ENCODE measurements at places on chromosomes 4 and X.

- DNase-seq: no peak
These were observed 63.1 kb upstream of the GRPR start for GRCh38 chrX:16060252-16060651.

GRCh38 chr4:152929888-152930287, 6.2 kb upstream of the FHDC1 start:
- DNase-seq: no peak

DNA sequence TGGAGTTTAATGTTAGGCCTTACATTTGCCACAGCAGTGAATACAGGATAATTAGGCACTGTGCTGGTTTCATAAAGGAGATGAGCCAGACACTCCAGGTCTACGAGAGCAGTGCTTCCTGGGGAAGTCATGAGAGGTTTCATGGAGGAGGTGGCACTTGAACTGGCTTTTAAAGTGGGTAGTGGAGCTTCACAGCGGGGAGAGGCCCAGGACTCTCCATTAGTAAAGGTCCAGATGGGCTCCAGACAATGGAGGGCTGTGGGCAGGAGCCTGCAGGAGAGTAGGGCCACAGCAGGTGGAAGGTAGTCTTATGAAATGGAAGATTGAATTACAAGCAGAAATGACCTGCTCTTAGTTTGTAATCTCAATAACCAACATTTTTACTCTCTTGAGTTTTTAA, 29.0 kb downstream of the CLDN22 start:
- no peak for DNase-seq

GRCh38 chr4:152545088-152545487, 9.2 kb upstream of the FBXW7 start:
- DNase-seq: no peak

DNA sequence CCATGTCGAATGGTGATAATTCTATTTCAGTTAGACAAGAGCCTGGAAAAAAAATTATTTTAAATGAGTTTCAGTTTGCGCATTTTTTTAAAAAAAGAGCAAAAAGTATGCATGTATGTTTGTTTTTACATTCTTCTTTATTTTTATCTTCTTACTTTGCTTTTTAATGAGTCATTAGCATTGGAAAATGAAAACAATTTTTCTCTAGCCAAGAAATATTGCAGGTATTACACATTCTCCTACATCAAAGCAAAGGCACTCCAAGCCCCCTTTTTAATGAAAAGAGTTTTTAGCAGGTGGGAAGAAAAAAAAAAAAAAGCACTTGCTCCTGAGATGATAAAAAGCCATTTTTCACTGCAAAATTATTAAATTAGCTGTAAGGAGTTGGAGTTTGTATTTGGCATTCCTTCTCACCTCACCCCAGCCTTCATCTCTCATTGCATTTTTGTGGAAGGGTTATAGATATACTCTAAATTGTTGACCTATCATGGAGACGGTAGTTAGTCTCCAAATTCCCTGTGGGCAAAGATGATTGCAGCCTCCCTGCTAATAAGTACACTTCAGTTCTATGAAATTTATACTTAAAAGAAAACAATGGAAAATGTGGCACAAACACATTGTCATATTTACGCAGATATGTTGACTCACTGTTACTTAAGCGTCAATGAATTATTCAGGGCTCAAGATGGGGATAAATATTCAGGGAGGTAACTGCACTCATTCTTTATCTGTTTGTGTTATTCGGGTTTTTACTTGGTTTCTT, 43.8 kb downstream of the PALLD start:
- no peak for DNase-seq

GRCh38 chr4:23484689-23485088, 405.2 kb downstream of the PPARGC1A start:
- DNase-seq: no peak

GRCh38 chrX:106397788-106398538, 213.8 kb upstream of the RADX start:
- DNase-seq: no peak

DNA sequence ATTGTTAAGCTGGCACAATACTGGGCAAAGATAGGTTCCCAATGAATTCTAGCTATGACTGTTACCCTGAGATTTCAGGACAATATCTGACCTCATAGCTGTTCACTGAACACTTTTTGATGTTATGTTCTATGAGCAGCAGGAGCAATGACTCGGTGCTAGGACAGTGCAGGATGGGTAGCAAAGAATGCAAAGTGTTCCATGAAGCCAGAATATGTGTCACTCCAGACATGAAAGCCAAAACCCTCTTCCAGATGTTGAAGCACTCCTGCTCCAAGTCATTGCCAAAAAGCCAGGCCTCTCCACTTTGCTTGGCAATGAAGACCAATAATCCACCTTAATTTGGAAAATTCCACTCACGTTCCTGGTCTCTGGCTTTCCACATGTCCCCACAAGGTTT, 300.9 kb upstream of the CPEB2 start:
- no peak for DNase-seq

DNA sequence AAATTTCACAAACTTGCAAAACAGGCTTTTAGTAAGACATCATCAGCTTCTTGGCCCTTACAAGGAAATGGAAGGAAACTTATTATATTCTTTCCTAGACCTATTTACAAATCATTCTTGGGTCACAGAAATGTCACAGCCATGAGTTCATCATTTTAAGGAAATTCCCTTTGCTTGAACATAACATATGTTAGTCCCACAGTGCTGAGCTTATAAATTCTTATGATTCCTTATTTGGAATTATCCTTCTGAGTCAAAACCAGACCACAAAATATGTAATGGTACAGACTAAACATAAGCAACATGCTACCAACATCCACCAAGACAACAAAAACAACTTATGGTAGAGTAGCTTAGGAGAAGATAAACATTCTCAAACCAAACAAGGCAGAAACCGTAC, 236.9 kb upstream of the CTSO start:
- no peak for DNase-seq

- DNase-seq: no peak
These were observed 8.1 kb downstream of the SCARB2 start for GRCh38 chr4:76205476-76205875.

DNA sequence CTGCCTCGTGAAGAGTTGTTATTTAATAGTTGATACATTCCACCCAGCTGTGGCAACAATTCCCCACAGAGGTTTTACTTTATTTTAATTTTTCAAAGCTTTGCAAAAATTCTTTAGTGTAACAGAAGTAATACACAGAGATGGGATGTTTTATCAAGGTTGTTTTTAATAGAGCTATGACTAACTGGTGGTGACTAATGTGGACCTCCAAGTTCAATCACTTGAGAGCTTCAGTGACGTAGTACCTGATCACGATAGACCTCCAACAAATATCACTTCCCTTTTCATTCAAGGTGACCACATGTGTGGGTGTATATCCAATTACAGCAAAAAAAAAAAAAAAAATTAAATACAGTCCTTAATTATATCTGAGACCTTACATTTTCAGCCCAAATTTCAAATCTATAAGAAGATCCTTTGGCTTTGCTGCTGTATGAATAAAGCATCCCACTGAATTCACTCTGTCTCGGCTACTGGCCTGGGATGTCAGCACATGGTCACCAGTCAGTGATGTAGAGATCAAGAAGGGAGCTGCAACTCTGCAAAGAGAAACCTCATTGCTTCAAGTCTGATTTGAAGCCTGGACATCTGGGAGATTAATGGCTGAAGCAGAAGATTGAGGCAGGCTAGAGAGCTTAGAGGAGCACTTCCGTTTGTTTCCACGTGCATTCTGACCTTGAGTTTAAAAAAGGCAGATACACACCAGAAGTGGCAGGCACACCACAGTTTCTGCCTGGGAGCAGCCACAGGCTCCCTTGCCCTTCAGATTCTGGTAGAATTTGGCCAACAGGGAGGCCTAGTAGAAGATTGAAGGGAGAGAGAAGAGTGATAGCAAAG, 345.9 kb upstream of the NOCT start:
- no peak for DNase-seq

DNA sequence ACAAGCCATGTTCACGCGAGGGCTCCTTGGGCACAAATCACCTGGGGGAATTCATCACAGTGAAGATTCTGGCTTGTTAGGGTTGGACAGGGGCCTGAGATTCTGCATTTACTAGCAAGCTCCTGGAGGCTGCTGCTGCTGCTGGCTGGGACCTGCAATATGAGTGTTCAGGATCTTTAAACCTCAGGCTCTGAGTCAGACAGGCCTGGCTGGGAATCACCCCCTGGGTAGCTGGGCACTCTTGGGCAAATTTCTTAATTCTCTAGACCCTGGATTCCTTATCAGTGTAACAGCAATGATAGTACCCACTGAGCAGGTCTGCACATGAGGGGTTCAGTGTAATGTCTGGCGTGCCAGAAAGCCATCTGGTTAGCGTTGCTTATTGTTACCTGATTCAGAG, 101.5 kb downstream of the DHX15 start:
- DNase-seq: no peak

- DNase-seq: no peak
These were observed 140.3 kb upstream of the SMAD1 start for GRCh38 chr4:145341381-145341780.

DNA sequence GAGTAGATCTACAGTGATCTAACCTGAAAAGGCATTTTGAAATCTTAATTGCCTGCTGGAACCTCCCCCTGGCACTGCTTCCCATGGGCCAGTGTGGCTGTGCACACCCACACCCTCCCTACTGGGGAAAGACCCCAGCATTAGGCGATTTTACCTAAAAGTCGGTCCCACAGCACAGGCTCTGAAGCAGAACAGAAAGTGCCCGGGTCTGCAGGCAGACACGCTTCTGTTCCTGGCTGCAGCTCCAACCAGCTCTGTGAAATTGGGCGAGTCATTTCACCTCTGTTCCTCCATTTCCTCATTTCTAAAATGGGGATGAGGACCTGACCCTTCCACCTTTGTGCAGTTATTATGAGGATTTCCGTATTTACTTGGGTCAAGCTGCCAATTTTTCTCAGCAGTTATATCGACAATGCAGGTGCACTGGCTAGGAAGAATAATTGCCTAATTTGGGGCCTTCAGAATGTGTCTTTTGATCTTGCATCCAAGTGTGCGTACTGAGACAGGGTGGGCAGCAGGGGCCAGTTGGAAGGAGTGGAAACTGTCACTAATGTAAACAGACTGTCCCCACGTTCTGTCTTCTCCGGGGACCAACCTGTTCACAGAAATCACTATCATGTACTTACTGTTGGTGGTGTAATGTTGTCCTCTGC, 7.1 kb downstream of the KLF3 start:
- DNase-seq: no peak

- DNase-seq: peak; percentile 39
These were observed 71.4 kb downstream of the RTL5 start for GRCh38 chrX:72060196-72060920.

GRCh38 chrX:15913146-15913545, 58.5 kb upstream of the AP1S2 start:
- no peak for DNase-seq

DNA sequence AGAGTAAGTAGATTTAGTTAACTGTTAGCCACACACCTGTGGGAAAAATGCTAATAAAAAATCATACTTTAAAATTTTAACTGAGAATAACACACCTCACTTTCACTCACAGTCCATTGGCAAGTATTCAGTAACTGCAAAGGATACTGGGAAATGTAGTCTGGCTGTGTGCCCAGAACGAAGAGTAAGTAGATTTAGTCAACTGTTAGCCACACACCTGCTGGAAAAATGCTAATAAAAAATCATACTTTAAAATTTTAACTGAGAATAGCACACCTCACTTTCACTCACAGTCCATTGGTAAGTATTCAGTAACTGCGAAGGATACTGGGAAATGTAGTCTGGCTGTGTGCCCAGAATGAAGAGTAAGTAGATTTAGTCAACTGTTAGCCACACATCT, 178.4 kb upstream of the NWD2 start:
- DNase-seq: no peak

- DNase-seq: no peak
These were observed 3.1 kb upstream of the BCORL1 start for GRCh38 chrX:129979207-129979920.

- no peak for DNase-seq
These were observed 27.5 kb upstream of the PLS3 start for GRCh38 chrX:115533485-115533884.

DNA sequence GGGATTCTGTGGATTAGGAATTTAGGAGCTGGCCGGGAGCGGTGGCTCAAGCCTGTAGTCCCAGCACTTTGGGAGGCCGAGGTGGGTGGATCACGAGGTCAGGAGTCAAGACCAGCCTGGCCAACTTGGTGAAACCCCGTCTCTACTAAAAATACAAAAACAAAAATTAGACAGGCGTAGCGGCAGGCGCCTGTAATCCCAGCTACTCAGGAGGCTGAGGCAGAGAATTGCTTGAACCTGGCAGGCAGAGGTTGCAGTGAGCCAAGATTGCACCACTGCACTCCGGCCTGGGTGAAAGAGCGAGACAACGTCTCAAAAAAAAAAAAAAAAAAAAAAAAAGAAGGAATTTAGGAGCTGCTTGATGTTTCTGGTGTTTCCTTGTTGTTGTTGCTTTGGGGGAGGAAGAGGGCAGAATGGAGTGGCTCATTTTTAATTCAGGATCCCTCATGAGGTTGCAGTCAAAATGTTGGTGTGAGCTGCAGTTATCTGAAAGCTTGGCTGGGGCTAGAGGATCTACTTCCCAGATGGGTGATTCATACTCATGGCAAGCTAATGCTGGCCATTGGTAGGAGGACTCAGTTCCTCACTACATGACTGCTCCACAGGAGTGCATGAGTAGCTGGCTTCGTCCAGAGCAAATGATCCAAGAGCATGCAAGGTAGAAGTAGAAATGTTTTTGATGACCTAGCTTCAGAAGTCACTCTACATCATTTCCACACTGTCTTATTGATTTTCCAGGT, 26.5 kb upstream of the JADE1 start:
- no peak for DNase-seq

DNA sequence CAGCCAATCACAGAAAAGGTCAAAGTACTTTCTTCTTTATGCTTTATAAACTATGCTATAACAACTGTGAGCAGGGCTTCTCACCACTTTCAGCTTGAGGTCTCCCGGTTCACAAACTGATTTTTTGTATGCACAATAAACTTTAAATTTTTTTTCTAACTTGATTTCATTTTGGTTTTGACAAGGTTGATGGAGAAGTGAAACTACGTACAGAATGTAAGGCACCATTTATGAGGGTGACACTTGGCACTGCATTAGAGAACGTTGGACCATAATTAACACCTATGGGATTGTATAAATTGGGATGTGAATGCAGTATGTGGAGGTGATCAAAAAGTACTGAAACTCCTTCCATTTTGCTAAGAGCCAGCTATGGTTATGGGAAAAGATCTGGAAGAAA, 857.9 kb upstream of the HTR2C start:
- DNase-seq: no peak

GRCh38 chr4:123469696-123470095, 73.1 kb downstream of the SPRY1 start:
- no peak for DNase-seq

DNA sequence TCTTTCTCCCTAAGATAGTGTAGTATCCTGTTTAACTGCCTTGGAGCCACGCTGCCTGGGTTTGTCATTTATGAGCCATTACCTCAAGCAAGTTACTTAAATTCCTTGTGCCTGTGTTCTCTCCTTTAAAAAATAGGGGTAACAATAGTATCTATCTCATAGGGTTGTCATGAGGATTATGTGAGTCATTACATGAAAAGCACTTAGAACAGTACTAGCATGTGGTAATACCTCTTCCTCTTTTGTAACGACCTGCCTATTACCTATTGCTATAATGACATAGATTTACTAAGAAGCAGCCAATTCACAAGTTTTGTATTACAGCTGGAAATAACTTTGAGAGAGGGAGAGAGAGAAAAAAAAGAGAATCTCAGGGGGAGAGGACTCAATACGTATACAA, 834.7 kb downstream of the RAPGEF2 start:
- DNase-seq: no peak
